ENCODE measurements at places on chromosomes 11 and 22. TPM values are rescaled to one million over a fixed set of nuclear protein-coding genes. Genes with fewer than 3 reads are reported as not detected.

ASRGL1 gene
- total RNA-seq, result 16.4 TPM

LDHAL6A gene
- total RNA-seq, result 0.54 TPM

MPEG1 gene
- 1.9 TPM for total RNA-seq

BTBD18 gene
- not detected for total RNA-seq

GSTT2B gene
- total RNA-seq, result 0.54 TPM

KDELR3 gene
- 1.9 TPM for total RNA-seq

MS4A3 gene
- 16.7 TPM for total RNA-seq

GAS2L1 gene
- total RNA-seq, result 9.7 TPM

SMCO4 gene
- total RNA-seq, result 8.1 TPM

ADAMTS8 gene
- not detected for total RNA-seq

OR4C13 gene
- total RNA-seq, result not detected

EMID1 gene
- 161 TPM for total RNA-seq

CHST1 gene
- total RNA-seq, result under 0.01 TPM

NRIP3 gene
- 3.8 TPM for total RNA-seq

TRIM29 gene
- total RNA-seq, result under 0.01 TPM

DNA sequence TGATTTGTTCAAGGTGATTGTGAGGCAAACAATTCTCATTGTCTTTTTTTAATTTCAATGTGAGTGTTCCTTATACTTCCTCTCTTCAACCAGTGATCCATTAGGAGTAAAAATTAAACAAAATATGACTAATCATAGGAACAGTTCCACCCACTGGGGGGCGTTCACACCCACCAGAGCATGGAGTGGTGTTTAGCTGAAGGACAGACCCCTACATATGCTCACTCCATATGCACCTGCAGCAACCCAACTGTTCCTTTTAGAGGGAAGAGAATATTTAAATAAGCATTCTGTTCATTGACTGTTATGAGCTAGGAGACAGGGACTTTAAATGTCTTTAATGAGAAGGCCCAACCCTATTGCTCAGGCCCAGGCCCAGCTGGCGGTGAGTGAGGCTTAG lies 78.7 kb upstream of the DRD2 start:
- DNase-seq, result no peak

DNA sequence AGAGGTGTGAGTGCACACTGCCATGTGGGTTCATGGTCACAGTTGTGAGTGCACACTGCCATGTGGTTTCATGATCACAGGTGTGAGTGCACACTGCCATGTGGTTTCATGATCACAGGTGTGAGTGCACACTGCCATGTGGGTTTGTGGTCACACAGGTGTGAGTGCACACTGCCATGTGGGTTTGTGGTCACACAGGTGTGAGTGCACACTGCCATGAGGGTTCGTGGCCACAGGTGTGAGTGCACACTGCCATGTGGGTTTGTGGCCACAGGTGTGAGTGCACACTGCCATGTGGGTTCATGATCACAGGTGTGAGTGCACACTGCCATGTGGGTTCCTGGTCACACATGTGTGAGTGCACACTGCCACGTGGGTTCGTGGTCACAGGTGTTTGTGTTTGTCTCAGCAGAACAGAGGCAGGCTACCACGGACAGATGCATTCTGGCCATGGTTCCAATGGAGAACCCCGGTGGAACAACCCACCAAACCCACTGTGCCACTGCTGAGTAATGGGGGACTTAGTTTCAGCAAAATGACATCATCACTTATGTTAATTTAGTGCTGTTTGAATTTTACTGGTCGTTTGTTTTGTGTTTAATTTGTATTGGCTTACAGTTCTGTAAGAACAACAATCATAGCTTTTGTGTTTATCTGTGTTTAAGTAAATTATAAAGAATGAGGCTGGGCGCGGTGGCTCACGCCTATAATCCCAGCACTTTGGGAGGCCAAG lies 57.2 kb downstream of the RPS6KA4 start:
- no peak for DNase-seq

GRCh38 chr22:49208004-49208402 lies 619.7 kb downstream of the BRD1 start:
- DNase-seq, result no peak

GRCh38 chr22:47395481-47395880 lies 633.0 kb downstream of the TBC1D22A start:
- no peak for DNase-seq

- DNase-seq, result no peak
Observed at GRCh38 chr22:20663941-20664593, 109.8 kb upstream of the SERPIND1 start.

- DNase-seq, result no peak
Observed at GRCh38 chr22:22893891-22894739, 6.5 kb downstream of the IGLL5 start.

DNA sequence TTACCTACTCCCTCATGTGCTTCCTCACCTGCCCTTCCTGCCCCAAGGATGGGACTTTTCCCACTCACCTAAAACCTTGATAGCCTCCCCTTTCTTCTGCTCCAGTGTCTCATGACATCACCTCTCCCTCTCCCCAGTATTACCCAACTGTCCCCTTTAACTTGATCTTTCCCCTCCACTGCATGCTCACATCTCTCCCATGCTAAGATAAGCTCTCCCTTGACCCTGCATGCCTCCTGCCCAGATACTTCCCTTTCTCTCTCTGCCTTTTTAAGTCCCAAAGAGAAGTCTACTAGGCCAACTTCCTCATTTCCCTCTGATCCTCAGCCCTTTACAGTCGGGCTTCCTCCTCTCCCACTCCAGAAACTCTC lies 14.8 kb downstream of the CD3E start:
- DNase-seq, result peak; percentile 22

GRCh38 chr11:122882857-122883645 lies 492 bp downstream of the JHY start:
- peak; percentile 29 for DNase-seq

DNA sequence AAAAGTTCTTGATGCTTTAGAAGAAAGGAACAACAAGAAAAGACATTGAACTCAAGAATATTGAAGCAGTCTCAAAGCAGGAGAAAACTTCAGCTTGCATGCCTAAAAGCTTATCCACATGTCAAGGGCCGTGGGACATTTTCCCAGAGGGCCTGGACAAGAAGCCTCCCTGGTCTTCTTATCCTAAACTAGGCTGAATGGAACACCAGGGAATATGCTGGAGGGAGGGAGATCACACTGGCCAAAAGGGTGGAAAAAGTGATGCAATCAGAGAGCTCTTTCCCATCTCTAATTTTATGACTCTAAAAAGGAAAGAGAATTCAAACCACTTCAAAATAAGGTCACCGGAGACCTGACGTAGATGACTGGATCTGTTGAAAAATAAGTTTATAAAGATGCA lies 107.2 kb downstream of the MPPED2 start:
- no peak for DNase-seq

- DNase-seq, result peak; percentile 14
Observed at GRCh38 chr11:12159351-12160099, 49.1 kb downstream of the MICAL2 start.

- no peak for DNase-seq
Observed at GRCh38 chr11:35420371-35420770, 1.0 kb upstream of the SLC1A2 start.

DNA sequence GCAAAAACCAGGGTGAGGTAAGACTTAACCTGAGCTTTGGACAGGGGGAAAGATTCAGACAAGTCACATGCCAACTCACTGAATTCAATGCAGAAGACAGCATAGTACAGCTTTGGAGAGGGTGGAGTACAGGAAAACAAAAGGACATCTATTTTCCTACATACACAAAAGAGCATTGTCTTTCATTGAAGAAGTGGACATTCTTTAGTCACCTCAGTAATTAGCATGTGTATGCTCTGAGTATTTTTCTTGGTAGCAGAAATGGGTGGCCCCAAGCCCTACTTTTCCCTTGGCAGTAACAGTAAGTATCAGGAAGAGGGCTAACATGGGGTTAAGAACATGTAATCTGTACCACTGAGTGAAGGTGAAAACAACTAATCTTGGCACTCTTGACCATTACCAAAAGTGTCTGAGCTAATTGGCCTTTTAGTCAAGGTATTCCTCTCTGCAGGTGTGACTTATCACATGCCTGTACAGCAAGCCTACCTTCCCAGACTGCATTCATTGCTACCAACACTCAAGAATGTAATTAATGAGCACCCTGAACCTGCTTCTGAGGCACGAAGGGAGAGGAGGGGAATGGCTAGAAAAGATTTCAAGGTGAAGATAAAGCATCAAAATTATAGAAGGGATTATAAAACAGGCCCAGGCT lies 33.9 kb downstream of the SYTL2 start:
- no peak for DNase-seq

DNA sequence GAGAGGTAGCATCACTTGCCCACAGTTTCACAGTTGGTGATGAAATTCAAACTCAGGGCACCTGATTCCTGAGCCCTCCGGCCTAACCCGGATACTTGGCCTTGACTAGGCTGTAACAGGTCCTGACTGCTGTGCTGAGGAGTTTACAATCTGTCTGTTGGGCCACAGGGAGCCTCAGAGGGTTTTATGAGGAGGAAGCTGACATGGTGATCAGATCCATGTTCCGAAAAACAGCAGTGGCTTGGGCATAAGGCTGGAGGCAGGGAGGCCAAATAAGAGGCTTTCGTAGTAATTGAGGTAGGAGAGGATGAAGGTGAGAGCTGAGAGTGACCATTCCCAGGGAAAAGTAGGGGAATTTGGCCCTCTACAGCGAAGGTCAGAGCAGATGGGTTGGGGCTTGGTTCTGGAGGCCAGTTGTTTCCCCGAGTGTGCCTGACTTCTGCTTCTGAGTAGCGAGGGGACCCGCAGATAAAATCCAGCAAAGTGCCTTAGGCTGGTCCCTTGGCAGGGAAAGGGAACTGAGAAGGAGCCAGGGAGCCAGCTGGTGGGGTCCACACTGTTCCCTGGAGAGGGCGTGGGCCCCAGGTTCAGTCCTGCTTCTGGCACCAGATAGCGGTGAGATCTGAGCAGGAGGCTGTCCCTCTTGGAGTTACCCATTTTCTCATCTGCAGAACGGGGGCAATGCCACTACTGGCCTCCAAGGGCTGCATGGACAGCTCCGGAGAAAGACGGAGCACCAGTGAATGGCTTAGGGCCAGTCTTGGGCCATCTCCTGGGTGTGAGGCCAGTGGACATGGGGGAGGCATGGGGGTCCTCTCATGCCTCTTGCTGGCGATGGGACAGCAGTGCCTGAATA lies 6.5 kb downstream of the PRDM11 start:
- no peak for DNase-seq

DNA sequence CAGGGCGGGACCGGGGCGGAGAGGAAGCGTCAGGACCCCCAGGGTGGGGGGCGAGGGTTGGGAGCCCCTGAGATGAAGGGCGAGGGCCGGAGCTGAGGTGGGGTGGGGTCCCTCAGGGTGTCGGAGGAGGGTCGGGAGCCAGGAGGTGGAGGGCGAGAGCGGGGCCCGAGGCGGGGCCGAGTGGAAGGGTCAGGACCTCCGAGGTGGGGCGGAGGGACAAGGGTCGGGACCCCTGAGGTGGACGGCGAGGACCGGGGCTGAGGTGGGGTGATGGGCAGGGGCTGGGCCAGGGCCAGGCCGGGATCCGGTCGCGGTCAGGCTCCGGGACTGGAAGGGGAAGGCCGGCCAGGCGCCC lies 409 bp downstream of the SMC1B start:
- no peak for DNase-seq

- no peak for DNase-seq
Observed at GRCh38 chr11:133833898-133834681, 11.2 kb downstream of the SPATA19 start.

GRCh38 chr11:128695539-128696221 lies 1.8 kb downstream of the FLI1 start:
- peak; percentile 75 for DNase-seq

- no peak for DNase-seq
Observed at GRCh38 chr11:73334384-73335203, 26.5 kb downstream of the ARHGEF17 start.

- no peak for DNase-seq
Observed at GRCh38 chr11:70532066-70532440, 133.7 kb downstream of the CTTN start.

DNA sequence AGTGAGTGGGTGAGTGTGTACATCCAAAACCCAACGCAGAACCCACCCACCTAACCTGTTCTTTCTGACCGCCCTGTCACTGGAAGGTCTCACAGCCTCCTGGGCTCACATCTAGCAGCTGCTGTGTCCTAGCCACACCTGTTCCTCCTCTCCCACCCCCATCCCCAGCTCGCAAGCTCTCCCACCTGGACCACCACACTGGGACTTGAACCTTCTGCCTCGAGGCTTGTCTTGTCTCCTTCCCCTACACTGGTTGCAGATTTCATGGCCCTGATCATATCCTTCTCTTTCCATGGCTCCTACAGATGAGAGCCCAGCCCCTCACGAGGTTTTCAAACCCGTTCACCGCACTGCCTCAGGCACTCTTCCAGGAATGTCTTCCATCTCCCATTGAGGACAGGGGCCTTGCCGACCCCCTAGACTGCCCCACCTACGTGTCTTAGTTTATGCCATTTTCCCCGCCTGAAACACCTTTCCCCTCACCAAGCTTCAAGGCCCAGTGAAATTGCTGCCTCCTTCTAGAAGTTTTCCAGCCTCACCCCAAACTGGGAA lies 6.7 kb downstream of the IFITM10 start:
- DNase-seq, result no peak

GRCh38 chr11:65496304-65497140 lies 2.3 kb upstream of the MALAT1 start:
- DNase-seq, result no peak

- no peak for DNase-seq
Observed at GRCh38 chr22:43269246-43269645, 73.9 kb downstream of the SCUBE1 start.

GRCh38 chr11:110125632-110126031 lies 32.4 kb downstream of the ZC3H12C start:
- DNase-seq, result no peak

GRCh38 chr11:73386016-73386415 lies 9.8 kb downstream of the RELT start:
- peak; percentile 39 for DNase-seq

GRCh38 chr11:77322926-77323590 lies 21.6 kb upstream of the GDPD4 start:
- no peak for DNase-seq

DNA sequence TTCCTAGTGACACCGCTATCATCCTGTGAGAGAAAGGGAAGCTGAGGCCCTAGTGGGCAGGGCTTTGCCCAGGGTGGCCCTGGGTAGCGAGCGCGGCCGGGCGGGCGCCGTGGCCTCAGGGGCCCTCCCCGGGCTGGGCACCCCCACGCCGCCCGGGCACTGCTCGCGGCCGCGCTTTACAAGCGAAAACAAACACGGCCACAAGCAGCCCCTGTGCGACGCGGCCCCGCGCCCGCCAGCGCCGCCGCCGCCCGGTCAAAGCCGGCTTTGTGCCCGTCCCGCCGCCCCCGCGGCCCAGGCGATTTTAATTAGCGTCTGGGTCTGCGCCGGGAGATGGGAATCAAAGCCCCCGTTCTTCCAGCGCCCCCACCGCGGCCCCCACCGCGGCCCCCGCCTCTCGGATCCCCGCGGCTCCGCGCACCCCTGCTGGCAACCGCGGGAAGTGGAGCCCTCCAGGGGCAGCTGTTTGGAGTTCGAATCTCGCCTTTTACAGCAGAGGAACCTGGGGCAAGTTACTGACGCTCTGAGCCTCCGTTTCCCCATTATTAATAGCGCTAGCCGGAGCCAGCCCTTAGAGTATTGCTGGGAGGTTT lies 47.9 kb downstream of the CHRDL2 start:
- no peak for DNase-seq

DNA sequence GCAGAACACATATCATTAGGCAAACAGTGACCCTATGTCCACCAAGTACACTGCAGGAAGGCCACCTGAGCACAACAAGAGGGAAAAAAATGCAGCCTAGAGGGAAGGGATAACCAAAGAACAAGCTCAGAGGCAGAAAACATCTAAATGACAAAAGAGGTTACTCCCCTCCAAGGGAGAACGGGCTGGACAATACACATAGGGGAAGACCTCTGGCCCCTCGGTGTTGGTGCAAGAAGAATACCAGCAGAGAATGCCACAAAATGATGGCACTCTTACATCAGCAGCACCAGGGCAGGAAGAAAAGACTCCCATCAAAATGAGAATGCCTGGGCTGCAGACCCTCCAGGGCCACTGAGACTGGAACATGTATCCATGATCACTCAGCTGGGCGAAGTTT lies 66.6 kb upstream of the OPCML start:
- DNase-seq, result no peak
